CD8-positive, alpha-beta T cell (primary cell): ENCODE measurements at places on chromosomes 13 and 19. TPM values are rescaled to one million over a fixed set of nuclear protein-coding genes. Genes with fewer than 3 reads are reported as not detected.

The POSTN gene
- total RNA-seq, result not detected

The SAMD1 gene
- 37.5 TPM for total RNA-seq

The CEACAM3 gene
- not detected for total RNA-seq

The SH2D3A gene
- total RNA-seq, result 33.5 TPM

The IRGC gene
- total RNA-seq, result not detected

The RDH13 gene
- total RNA-seq, result 12.4 TPM

The SSC5D gene
- 1.2 TPM for total RNA-seq

The DAZAP1 gene
- total RNA-seq, result 144 TPM

The SULT2A1 gene
- total RNA-seq, result not detected

The PLPPR3 gene
- total RNA-seq, result not detected

- no peak for DNase-seq
These were observed 11.8 kb upstream of the F7 start for GRCh38 chr13:113093580-113094409.

- no peak for DNase-seq
These were observed 204.3 kb upstream of the IPO5 start for GRCh38 chr13:97749174-97749573.

DNA sequence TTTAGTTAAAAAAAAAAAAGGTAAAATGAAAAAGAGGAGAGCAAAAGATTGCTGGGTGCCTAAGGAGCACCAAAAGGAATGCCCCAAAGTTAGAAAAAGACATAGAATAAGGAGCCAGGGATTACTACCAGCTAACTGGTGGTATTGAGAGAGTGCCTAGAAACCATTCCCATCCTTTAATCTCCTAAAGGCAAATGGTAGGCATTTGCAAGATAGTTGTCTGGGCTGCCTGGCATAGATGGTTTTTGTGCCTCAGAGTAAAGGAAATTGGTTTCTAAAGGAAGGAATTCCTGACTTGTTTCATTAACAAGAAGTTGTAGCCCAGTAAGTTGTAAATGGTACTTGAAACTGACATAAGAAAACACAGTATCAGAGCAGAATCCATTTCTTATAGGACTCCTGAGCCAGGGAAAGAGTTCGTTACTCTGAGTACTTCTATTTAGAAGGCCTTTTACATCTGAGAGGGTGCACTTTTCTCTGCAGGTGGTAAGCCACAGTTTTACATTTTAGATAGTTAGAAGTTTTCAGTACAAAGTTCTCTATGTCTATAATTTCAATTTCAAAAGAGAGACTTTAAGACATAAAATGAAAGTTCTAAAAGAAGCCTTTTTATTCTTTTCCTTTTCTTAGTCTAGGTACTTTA lies 92.6 kb downstream of the OLFM4 start:
- DNase-seq, result no peak

DNA sequence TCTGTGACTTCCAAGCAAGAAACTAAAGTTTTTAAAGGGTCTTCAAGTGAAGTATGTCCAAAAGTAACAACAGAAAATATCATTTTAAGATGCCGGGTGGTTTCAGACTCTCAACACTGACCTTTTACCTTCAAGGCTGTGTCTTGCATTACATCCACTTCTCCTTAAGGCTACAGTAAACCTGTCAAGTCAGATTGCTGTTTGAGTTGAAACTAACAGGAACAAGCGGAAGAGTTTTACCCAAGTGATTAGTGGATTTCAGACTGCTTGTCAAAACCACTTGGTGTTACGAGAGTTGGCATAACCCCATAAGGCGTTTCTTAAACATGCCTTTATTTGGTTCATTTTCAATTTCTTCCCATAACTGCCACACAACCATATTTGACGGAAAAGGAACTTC lies 283.1 kb downstream of the DCT start:
- no peak for DNase-seq

- no peak for DNase-seq
These were observed 1562.9 kb upstream of the PRR20A start for GRCh38 chr13:55577847-55578210.

- no peak for DNase-seq
These were observed 90.0 kb downstream of the PDS5B start for GRCh38 chr13:32676242-32676641.

GRCh38 chr19:58037927-58038687 lies 4.3 kb downstream of the ZSCAN1 start:
- DNase-seq, result no peak

GRCh38 chr19:28437390-28438346 lies 775.3 kb downstream of the UQCRFS1 start:
- no peak for DNase-seq

GRCh38 chr13:41554180-41554579 lies 96.8 kb downstream of the RGCC start:
- DNase-seq, result no peak

DNA sequence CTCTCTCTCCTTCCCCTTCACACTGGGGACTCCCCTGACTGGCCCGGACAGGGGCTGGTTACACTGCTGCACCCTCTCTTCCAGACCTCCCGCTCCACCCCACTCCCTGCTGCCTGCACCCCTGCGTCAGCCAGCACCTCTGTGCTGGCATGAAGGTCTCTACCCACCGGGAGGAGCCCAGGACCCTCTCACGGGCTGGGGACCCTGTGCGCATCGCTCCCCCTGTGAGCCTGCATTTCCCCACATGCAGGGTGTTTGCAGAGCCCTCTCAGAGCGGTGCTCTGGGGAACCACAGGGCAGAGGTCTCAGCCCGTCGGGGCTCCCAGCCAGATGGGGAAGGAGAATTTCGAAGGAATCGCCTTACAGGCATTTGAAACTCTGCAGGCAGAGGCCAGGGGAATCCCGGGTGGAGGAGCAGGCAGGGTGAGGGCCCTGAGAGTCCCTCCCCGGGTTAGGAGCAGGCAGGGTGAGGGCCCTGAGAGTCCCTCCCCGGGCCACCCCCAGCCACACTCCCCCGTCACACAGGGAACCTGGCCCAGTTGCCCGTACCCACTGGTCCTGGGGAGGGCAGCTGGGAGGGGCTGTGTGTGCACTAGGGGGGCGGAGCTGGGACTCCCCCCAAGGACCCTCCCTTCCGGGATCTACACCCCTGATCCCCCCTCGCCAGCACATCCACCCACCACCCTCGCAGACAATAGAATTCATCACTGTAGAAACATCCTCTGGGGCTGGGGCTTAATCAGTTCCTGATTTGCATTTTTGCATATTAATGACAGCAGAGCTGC lies 16.3 kb upstream of the TCF3 start:
- DNase-seq, result peak; percentile 58

- peak; percentile 60 for DNase-seq
These were observed 6.5 kb upstream of the TIMM50 start for GRCh38 chr19:39474139-39474620.

DNA sequence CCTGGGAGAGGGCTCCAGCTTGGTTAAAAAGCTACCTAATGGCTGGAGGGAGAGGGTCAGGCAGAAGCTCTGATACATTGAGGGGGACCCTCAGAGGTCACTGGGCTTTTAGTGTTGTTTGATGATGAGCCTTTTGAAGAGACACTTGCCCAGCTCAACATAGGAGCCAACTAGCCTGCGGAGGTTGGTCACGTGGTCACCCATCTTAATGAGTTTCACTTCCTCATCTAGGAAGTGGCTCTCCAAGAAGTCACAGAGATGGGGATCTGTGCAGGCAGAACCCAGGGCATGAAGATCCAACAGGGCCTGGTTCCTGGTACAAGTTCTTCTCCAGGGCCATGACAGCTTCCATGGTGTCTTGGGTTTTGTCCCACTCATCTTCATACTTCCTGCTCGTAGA lies 33.4 kb downstream of the IPO5 start:
- no peak for DNase-seq

DNA sequence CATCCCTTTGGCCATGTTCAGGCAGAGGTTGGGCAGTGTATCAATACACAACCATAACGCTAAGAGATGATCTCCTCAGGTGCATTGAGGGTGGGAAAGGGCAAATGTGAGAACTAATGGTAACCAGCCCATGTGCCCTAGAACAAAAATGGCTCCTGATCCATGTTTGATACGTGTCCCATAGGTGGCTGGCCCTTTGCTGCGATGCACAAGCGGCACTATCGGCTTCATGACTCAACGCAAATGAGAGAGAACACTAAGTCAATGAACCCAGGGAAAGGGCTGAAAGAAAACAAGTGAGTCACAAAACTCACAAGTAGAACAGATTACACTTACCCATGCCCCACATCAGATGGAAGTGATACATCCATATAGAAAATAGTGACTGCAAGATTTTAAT lies 201.7 kb downstream of the ABCC4 start:
- no peak for DNase-seq

DNA sequence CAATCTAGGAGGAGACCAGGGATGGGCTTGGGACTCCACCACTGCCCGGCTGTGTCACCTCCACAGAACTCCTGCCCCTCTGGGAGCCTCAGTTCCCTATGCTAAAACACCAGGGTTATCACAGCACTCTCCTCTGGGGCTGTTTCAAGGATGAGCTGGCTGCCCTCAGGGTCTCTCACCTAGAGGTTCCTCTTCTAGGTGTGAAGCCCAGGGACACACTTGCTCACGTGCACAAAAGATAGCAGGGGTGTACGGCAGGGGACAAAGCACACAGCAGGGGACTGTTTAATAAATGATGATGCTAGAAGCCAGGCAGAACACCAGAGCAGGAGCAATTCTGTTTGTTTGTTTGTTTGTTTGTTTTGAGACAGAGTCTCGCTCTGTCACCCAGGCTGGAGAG lies 16.8 kb upstream of the LYPD3 start:
- DNase-seq, result no peak

DNA sequence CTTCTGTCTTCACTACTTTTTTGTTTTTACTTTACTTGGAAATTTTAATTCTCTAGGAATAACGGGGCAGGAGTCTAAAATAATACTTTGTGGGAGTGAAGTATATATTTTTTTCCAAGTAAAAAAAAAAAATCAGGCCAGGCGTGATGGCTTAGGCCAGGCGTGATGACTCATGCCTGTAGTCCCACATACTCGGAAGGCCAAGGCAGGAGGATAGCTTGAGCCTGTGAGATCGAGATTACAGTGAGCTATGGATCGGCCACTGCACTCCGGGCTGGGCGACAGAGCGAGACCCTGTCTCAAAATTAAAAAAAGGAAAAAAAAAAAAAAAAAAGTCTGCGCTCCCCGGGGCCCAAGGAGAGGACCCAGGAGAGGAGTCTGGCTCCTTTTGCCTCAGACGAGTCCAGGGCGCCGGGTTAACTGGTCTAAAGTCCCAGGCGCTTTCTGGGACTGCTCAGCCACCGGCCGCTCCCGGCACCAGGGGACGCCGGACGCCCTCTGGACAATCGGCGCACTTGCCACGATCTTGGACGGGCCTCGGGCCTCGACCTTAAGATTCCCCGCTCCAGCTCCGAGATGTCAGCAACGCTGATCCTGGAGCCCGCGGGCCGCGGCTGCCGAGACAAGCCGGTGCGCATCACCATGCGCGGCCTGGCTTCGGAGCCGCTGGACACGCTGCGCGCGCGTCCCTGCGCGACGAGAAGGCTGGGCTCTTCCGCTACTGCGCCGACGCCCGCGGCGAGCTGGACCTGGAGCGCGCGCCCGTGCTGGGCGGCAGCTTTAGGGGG lies 2.7 kb upstream of the ZFP82 start:
- no peak for DNase-seq

DNA sequence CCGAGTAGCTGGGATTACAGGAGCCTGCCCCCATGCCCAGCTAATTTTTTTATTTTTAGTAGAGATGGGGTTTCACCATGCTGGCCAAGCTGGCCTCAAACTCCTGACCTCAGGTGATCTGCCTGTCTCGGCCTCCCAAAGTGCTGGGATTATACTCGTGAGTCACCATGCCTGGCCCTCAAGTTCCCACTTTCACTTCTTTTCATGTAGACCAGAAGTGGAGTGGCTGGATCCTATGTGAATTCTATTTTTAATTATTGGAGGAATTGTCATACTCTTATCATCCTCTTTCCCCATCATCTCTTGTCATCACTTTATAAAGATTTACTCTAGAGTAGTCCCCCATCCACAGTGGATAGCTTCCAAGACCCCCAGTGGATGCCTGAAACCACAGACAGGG lies 12.8 kb upstream of the SIGLEC10 start:
- no peak for DNase-seq

- no peak for DNase-seq
These were observed 1466.9 kb downstream of the UQCRFS1 start for GRCh38 chr19:27745978-27746542.
